ENCODE measurements at places on chromosomes 5 and 9.

DNA sequence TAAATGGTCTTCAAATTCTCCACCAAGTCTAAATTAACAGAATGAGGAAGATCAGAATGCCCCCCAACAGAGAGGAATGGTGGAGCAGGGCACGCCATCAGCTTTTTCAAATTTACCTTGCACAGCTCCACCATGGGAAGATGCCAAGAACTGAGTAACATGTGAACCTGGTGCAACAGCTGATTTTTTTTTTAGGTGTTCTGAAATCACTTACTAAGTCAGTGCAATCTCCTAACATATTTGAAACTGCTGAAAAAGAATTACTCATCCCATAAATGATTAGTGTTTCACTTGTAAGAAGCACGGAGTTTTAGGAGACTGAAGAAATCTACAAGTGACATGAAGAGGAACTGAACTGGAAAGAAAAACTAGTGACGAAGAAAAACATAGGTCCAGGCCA is 5.1 kb downstream of the TMEM245 start:
- no peak for DNase-seq

DNA sequence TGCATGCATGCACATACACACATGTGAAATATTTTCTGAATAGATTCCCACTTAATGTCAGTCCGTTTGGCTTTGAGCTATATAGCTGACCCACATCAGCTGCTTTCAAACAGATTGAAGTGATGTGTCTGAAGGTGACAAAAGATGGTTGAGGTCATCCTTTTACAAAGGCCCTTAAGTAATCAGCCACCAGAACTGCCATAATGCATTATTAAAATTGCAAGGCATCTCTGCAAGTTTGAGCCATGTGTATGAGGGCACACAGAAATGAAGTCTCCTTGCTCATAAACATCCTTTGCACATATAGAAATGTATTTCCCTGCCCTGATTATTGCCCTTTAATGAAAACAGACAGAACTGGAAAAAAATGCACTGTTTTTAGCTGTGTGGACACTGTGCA is 1043.0 kb upstream of the C9orf72 start:
- DNase-seq, result no peak

- no peak for DNase-seq
These were observed 171.1 kb downstream of the ARHGEF28 start for GRCh38 chr5:73797132-73797510.

DNA sequence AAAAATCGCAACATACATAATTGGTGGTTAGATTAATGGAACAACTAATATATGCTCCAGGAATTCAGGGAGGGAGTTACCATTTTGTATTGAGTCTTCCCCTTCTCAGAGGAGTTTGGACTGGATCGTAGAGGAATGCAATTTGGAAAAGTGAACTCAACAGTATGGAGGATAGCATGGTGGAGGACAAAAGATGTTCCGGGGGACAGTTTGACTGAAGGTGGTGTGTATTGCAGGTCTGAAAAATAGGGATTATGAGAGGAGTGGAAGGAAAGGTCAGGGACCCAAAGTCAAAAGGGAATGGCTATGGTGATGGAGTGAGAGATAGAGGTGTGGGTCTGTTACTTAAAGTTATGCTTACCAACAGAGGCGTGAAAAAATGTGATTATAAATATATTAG is 1.5 kb downstream of the DNAJC21 start:
- DNase-seq, result no peak

- DNase-seq, result no peak
These were observed 120.0 kb upstream of the CDKN2B start for GRCh38 chr9:22129133-22129532.

DNA sequence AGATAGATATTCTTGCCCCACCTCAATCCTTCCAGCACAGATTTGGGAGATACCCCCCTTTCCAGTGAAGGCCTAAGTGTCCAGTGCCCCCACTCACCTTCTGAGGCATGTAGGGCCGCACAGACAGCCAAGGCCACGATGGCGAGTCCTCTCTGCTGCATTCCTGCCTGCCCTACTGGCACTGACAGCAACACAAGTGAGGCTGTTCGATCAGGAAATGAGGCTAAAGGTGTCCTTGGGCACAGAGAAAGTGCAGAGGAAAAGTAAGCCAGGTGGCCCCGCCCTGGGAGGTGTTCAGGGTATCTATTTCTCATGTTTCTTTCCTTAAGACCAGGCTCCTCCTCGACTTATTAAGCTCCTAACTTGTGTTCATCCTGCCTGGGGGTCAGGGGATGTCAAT is at the start of gene CCL28:
Gene CCL28 (minus strand): TSS at position 236 of the 400 bp plus-strand sequence. CDS start 75 bp downstream, at position 161.
- no peak for DNase-seq

GRCh38 chr5:158559066-158559465 is 540.6 kb downstream of the EBF1 start:
- no peak for DNase-seq

DNA sequence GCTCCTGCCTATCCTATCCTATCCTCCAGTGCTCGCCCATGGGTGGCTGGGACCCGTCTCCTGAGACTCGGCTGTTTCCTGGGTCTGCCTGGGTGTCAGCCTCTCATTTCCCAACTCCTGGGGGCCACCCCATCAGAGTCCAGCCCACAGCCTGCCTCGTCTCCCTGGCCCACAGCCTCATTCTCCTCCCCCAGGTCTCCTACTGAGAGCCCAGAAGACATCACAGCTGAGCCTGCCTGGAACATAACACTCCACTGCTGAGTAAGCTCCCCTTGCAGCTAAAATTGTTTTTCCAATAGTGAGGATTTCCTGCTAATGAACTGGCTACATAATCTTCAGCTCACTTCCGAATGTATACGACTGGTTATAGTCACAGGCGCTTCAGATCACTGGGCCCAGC is 95.3 kb downstream of the TTLL11 start:
- DNase-seq, result no peak

DNA sequence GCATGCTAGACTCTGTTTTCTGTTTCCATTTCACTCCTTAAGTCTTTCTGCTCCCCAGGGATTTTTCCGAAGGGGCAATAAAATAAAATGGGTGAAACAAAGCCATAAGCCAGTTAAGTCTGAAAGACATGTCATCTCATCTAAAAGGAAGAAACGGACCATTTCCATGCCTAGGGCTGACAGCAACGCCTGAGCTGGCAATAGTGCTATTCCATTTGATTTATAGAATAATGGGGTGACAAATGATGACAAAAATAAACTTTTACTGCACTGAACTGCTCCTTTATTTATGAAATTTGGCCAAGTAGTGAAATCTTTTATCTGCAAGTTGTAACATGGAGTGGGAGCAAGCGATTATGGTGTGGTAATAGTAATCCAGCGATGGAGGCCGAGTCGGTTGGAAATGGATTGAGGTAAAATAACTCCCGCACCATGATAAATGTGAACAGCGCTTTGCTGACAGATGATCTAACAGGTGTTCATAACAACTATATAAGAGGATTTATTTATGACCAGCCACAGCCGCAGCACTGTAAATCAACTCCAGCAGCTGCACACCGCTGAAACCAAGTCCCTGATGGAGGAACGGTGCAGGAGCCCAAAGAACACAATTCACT is 219.8 kb upstream of the TBCA start:
- no peak for DNase-seq

DNA sequence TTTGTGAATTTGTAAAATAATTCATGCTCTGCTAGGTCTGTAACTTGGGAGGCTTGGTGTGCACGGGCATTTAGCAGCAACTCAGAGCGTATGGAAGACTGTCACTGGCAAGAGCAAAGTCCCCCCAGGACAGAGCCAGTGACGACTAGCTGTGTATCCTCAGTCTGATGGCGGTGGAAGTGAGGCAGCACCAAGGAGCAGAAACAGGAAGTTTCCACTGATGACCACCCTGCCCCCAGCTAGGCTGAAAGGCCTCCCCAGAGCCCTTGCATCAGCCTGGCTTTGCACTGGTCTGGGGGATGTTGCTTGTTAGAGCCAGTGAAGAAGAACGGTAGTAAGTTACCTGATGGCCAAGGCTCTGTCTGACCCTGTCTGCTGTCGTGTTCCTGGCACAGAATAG is 66.8 kb upstream of the ABL1 start:
- no peak for DNase-seq

DNA sequence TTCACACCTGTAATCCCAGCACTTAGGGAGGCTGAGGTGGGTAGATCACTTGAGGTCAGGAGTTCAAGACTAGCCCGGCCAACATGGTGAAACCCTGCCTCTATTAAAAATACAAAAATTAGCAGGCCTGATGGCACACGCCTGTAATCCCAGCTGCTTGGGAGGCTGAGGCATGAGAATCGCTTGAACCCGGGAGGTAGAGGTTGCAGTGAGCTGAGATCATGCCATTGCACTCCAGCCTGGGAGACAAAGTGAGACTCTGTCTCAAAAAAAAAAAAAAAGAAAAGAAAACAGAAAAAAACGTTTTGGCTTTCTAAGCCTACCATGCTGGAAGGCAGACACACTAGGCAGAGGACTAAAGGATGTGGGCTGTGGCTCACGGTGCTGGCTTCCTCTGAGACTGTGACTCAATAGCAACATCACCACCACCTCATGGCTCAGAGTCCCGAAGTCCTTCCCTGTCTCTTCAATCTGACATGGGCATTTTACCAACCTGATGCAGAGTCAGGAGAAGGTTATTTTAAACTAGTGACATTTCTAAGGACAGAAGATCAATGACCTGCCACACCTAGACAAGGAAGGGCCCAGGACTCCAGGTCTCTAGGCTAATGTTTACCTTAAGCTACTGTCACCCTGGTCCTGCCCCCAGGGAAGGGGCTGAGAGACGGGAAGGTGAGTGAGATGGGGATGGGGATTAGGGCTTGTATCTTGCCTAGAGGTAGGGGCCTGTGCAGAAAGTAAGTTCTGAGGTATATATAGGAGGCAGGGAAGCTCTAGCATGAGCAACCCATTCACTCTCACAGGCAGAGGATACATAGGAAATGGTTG is 3.7 kb downstream of the ECSCR start:
- peak; percentile 77 for DNase-seq
